ENCODE measurements at places on chromosomes 7 and 10.

- DNase-seq: no peak
These were observed 97.5 kb downstream of the POU6F2 start for GRCh38 chr7:39075210-39075609.

DNA sequence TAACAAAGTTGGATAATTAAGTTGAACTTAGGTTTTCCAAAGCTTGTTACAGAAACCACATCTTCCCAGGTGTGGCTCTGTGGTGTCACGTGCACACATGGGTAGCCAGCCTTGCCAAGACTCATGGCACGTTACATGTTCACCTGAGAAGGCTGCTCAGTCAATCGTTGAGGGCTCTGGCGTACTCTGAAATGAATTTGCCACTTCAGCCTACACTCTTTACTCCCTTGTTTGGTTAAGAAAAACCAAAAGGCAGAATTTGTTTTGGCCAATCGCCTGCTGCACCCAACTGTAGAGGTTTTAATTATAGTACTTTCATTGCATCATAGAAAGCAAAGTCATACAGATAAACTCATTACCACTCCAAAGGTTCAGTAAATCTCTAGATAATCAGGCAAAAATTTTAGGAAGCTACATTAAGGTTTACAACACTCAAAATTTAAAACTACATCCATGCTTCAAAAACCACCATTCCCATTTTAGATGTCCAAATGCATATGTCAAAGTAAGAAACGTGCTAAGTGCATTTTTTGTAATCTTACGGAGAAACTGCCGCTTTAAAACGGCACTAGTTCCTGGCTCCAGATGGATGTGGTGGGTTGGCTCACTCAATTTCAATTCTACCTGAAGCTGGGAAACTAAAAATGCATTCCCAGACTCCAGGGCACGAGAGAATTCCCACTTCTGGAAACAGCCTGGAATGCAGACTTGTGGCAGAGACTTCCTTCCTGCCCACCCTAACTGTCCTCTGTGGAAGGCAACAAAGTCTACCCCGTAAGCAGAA lies 88.4 kb downstream of the DIP2C start:
- DNase-seq: no peak

- DNase-seq: no peak
These were observed 13.9 kb downstream of the FIGNL1 start for GRCh38 chr7:50436133-50436806.

DNA sequence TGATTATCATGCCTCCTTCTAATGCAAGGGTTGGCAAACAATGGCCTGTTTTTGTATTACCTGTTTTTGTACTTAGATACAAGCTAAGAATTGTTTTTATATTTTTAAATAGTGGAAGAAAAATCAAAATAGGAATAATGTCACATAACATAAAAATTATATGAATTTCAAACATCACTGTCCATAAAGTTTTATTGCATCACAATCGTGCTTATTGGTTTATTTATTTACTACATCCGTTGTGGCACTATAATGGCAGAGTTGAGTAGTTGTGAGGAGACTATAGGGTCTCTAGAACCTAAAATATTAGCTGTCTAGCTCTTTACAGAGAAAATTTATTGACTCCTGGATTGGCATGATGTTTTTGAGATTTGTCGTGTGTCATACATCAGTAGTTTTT lies 4.1 kb downstream of the KIF20B start:
- DNase-seq: no peak
